ENCODE measurements at places on chromosomes 3 and 15.

DNA sequence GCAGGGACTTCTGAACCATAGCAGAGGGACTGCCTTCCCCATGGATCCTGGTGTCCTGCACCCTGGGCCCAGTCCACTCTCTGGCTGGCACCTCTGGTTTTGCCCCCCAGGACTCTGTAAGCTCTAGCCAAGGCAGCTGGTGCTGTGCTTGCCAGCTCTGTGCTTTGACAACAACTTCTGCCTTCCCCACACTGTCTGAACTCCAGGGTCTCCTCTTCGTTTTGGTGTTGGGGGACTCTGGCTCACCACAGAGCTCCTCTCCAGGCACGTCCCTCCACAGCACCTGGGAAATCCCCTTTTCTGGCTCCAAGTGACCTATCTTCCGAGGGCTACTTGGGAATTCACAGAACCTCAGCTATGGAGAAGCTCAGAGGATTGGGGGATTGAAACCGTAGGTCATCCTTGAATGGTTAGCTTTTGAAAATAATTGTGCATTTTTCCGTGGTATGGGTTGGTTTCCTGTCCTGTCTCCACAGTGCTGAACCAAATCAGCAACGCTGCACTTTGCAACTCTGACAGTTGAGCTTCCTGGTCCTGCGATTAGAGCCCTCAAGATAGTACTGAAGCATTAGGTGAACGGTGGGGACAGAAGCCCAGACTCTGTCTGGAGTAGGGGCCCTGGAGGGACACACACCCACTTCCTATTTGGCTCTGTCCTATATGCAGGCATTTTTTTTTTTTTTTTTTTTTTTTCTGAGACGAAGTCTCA lies 152.4 kb downstream of the APBA2 start:
- no peak for DNase-seq

- DNase-seq = no peak
Measured at GRCh38 chr3:4643904-4644547, 150.9 kb downstream of the ITPR1 start.

DNA sequence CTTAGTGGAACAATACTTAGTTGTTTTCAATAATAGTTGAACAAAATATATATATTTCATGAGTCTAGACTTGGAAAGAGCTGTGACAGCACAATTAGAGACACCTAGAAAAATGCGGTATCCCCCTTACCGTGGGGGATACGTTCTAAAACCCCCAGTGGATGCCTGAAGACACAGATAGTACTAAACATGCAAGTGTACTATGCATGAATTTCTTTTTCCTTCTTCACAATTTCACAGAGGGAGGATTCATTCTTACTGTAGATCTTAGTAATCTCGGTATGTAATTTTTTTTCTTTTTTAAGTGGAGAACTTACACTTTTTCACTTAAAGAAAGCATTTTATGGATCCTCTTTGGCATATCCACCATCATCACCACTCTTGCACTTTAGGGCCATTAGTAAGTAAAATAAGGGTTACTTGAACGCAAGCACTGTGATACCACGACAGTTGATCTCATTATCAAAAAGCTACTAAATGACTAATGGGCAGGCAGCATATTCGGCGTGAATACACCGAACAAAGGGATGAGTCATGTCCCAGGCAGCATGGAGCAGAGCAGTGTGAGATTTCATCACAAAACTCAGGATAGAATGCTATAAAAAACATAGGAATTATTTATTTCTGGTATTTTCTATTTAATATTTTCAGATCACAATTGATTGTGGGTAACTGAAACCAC lies 72.3 kb upstream of the ZNF280D start:
- no peak for DNase-seq

- DNase-seq = no peak
Measured at GRCh38 chr3:157099326-157100095, 60.4 kb downstream of the CCNL1 start.

DNA sequence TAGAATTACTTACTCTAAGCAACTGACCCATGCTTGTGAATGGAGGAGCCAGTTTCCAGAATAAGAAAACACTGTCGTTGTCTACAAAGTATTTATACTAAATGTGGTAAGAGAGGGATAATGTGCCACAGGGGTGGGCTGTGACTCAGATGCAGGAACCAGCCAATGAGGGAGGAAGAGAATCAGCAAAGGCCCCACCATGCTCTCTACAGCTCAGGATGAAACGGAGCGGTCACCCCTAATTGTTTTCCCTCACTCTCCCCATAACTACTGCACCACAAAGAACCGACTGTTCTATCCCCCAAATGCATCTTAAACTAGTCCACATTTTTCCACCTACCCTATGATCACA lies 44.5 kb downstream of the BFSP2 start:
- no peak for DNase-seq
